T follicular helper cell (primary cell): ENCODE measurements at places on chromosomes 7 and 10.

DNA sequence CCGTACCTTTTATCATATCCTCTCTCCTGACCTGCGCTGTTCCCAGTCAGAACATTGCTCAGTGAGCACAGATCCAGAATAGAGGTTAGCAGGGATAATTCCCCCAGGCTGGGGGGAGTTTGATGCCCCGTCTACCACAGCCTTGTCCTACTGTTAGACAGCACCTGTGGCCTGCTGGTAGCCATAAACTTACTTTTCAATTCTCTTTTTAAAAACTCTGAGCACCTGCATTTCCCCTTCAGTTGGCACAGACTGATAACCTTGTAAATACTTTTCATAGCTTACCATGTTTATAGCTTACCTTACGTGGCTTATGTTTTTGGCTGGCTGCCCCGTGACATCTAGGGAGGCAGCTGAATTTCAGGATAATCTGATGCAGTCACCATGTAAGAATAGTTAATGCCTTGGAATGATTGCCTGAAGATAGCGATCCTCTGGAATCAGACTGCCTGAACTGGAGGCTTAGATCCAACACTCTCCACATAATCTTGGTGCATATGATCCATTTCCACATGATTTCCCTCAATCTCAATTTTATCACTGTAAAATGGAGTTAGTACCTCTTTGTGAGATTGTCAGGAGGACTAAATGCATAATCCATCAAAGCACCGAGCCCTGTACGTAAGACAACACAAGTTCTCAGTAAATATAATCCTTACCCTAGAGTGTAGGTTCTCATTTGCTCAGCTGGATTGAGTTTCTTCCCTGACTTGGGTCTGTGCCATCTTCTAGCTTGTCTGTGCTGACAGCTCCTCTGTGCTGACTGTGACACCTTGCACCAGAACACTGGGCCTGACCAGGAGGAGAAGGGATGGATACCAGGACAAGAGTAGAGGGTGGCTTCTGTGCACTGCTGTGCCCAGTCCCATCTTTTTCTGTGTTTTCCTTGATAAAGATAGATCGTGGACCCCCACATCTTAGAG lies 111.7 kb upstream of the GJD4 start:
- no peak for DNase-seq

- no peak for DNase-seq
Observed at GRCh38 chr10:12269056-12269455, 73.1 kb downstream of the CDC123 start.

- DNase-seq, result no peak
Observed at GRCh38 chr7:33710608-33711007, 194.7 kb upstream of the BMPER start.

GRCh38 chr10:127715782-127716378 lies 21.1 kb upstream of the FOXI2 start:
- no peak for DNase-seq

GRCh38 chr7:94173436-94173835 lies 169.3 kb upstream of the BET1 start:
- DNase-seq, result no peak

DNA sequence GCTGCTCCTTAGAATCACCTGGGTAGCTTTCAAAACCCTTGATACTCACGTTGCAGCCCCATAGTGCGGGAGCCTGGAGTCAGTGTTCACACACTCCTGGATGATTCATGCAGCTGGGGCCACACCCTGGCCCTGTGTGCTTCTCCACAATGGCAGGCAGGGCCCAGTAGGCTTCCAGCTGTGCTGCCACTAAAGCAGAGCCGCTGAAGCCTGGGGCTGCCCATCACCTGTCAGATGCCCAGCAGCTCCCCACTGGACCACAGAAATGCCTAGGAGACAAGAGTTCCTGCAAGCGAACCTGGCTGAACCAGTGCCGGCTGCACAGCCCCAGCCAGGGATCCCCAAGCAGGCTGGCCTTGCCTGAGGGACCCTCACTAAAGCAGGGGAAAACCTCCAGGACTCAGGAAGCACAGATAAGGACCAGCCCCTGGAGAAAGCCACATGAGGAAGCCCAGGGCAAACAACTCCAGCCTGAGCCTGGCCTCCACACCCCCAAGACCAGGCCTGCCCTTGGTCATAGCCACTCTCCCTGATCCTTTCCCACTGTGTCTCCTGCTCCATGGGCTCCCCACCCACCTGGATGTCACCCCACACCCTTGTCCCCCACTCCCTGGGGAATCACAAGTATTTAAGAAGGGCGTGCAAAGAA lies 111.9 kb downstream of the GRID1 start:
- no peak for DNase-seq

DNA sequence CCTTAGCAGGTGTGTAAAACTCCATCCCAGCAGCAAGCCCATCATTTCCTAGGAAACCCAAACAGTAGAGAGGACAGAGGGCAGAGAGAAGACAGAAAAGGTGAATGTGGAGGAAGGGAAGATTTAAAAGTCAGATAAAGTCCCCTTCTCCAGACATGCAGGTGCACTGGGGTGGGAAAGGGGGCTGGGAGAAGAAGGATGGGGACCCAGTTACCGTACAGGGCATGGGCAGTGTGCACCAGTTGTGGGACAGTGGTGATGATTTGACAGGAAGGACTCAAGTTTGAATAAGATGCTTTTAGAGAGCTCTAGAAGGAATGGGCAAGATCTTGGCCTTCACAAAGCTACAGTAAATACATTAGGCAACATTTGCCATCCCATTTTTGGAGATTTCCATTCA lies 110.7 kb upstream of the PLXNA4 start:
- no peak for DNase-seq

DNA sequence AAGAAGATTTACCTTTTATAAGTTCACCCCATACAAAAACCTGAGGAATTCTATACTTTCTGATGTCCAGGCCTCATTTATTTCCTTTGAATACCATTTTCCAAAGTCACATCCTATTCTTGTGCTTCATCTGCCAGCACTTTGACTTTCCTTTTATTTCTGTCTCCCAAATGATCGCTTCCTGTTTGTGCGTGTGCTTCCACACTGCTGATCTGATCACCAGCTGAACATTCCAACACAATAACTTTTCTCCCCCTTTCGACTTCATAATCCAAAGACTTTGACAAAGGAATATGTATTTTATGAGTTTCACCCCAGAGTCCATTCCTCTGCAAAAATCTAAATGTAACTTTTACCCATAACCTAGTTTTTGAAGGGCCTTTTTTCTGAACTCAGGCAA lies 3.1 kb downstream of the ELAPOR2 start:
- DNase-seq, result no peak

- no peak for DNase-seq
Observed at GRCh38 chr10:44197646-44198045, 187.3 kb downstream of the CXCL12 start.

GRCh38 chr10:119252470-119253151 lies 45.2 kb downstream of the GRK5 start:
- DNase-seq, result no peak

DNA sequence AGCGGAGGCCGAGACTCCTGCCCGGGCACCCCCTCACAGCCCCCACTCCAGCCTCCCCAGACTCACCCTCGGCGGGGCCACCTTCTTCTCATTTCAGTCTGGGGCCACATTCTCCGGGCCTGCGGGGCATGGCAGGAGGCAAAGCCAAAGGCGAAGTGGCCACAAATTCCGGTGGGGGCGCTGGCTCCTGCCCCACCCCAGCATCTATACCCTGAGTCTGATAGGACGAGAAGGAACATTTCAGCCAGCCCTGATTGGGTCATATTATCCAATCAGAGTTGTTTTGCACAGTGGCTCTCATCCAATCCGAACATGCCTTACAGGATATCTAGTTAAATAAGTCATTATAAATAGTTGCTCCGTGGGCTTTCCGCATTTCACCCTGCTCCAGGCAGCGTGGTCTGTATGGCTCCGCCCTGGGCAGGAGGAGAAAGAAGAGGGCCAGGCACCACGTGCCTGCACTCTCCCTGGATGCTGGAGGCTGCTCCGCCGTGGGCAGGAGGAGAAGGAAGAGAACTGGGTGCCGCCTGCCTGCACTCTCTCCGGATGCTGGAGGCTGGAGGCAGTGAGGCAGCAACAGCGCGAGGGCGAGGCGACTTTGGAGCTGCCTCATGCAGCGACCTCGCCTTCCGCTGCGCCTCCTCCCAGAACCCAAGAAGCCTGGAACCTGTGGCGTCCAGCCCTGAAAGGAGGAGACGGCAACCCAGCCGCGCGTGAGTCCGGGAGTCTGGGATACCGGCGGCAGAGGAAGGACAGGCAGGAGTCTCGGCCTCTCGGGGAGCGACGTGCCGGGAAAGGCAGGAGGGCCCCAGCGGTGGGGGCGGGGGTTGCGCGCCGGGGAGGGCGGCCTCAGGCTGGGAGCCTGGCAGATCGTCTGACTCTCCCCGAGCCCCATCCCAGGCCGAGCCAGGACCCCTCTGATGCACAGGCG lies 162.9 kb downstream of the ZNF33B start:
- DNase-seq, result no peak

- DNase-seq, result no peak
Observed at GRCh38 chr10:68310531-68310930, 21.3 kb upstream of the HNRNPH3 start.

- DNase-seq, result no peak
Observed at GRCh38 chr7:25712500-25712899, 439.5 kb upstream of the NFE2L3 start.

- DNase-seq, result no peak
Observed at GRCh38 chr7:127986581-127987521, 44.4 kb downstream of the LRRC4 start.

- DNase-seq, result no peak
Observed at GRCh38 chr7:24751484-24751883, 5.8 kb downstream of the GSDME start.

DNA sequence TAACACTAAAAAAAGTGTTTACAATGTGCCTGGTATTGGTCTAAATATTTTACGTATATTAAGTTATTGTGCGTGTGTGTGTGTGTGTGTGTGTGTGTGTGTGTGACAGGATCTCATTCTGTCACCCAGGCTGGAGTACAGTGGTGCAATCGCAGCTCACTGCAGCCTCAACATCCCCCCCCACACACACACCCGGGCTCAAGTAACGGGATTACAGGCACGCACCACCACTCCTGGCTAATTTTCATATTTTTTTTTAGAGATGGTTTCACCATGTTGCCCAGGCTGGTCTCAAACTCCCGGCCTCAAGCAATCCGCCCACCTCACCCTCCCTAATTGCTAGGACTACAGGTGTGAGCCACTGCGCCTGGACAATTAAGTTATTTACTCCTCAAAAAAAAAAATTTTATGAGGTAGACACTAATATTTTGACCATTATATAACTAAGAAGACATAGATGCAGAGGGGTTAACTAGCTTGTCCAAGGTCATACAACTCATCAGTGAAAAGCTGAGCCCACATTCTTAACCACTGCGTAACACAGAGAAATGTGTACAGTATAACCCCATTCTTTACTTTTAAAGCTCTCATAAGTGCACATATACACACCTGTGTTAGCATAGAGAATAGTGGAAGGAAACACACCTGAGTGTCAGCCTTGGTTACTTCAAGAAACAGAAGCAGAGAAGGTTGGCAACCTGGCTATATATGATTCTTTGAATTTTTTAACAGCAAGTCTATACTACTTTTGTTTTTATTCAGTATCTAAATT lies 35.0 kb downstream of the DNAJC12 start:
- no peak for DNase-seq

GRCh38 chr10:103592186-103593021 lies 98.9 kb downstream of the NEURL1 start:
- DNase-seq, result no peak

- DNase-seq, result no peak
Observed at GRCh38 chr7:47322731-47323130, 259.2 kb downstream of the TNS3 start.

- DNase-seq, result no peak
Observed at GRCh38 chr10:3494131-3494837, 290.7 kb downstream of the KLF6 start.

- no peak for DNase-seq
Observed at GRCh38 chr7:1291845-1292765, 59.4 kb downstream of the UNCX start.

DNA sequence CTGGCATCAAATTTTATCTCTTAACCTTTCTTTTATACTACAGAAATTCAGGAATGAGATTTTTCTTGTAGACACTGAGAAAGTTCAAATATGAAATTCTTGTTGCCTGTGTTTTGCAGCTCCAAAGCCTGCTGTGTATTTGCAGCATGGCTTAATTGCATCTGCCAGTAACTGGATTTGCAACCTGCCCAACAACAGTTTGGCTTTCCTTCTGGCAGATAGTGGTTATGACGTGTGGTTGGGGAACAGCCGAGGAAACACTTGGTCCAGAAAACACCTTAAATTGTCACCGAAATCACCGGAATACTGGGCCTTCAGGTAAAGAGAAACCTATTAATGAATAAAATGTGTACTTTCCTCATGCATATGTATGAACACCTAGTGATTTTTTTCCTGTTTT lies 24.8 kb downstream of the LIPK start:
- DNase-seq, result no peak

DNA sequence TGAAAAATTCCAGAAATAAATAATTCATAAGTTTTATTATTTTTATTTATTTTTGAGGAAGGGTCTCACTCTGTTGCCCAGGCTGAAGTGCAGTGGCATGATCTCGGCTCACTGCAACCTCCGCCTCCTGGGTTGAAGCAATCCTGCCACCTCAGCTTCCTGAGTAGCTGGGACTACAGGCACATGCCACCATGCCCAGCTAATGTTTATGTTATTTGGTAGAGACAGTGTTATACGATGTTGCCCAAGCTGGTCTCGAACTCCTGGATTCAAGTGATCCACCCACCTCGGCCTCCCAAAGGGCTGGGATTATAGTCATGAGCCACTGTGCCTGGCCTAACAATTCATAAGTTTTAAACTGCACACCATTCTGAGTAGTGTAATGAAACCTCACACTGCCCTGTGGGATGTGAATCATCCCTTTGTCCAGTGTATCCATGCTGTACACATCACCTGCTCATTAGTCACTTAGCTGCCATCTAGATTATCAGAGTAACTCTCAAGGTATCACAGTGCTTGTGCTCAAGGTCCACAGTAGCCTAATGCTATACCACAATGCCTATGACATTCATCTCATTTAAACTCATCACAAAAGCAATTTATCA lies 17.9 kb downstream of the RTKN2 start:
- no peak for DNase-seq

DNA sequence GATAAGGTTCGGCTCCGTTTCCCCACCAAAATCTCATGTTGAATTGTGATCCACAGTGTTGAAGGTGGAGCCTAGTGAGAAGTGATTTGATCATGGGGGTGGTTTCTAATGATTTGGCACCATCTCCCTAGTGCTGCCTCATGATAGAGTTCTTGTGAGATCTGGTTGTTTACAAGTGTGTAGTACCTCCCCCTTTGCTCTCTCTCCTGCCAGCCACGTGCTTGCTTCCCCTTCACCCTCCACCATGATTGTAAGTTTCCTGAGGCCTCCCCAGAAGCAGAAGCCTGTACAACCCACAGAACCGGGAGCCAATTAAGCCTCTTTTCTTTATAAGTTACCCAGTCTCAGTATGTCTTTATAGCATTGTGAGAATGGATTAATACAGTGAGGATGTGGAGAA lies 12.1 kb upstream of the LRGUK start:
- DNase-seq, result no peak
